ENCODE measurements at places on chromosomes 3 and 15. TPM values are rescaled to one million over a fixed set of nuclear protein-coding genes. Genes with fewer than 3 reads are reported as not detected.

GRCh38 chr15:37339856-37340255 is 239.5 kb upstream of the MEIS2 start:
- no peaks in the 10 kb centered on the region for H3K27me3 ChIP-seq
- H3K36me3 ChIP-seq: no peaks in the 10 kb centered on the region
- H3K4me3 ChIP-seq: no peak overlapping the region
- H3K4me1 ChIP-seq: no peaks in the 10 kb centered on the region

SCAMP2 gene
- 101 TPM for total RNA-seq

EPB42 gene
- total RNA-seq: not detected

- no peak overlapping the region for H3K27ac ChIP-seq
- DNase-seq: no peak
- no peaks in the 10 kb centered on the region for H3K4me1 ChIP-seq
These were observed 509.5 kb downstream of the TBL1XR1 start for GRCh38 chr3:176687754-176688153.

CDHR4 gene
- total RNA-seq: not detected

CX3CR1 gene
- total RNA-seq: 0.23 TPM

CLRN1 gene
- not detected for total RNA-seq

- no peak overlapping the region for H3K4me3 ChIP-seq
- no peak overlapping the region for H3K27ac ChIP-seq
- H3K27me3 ChIP-seq: no peaks in the 10 kb centered on the region
- no peaks in the 10 kb centered on the region for H3K4me1 ChIP-seq
- H3K36me3 ChIP-seq: peaks cover 3% of the 10 kb centered on the region
These were observed 13.6 kb downstream of the SECISBP2L start for GRCh38 chr15:49032601-49033145.

GOLGA6D gene
- total RNA-seq: not detected

DNA sequence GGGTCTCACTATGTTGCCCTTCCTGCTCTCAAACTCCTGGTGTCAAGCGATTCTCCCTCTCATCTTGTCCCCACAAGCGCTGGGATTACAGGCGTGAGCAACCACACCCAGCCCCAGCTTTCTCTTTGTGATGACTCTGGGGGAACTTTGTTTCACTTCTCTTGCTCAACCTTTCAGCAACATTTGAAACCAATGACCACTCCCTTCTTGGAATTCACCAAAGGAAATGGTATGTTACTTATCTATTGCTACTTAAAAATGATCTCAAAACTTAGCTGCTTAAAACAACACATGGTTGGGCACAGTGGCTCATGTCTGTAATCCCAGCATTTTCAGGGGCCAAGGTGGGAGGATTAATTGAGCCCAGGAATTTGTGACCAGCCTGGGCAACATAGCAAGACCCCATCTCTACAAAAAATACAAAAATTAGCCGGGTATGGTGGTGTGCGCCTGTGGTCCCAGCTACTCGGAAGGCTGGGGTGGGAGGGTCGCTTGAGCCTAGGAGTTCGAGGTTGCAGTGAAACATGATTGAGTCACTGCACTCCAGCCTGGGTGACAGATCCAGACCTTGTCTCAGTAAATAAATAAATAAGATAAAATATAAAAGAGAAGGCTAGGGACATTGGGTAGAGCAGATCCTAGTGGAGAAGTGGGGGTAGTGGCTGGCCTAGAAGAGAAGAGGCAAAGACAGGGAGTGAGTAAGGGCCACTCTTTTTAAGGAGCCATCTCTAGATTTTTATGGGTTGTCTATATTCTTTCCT is 10.3 kb upstream of the COPG1 start:
- H3K4me1 ChIP-seq: peaks cover 13% of the 10 kb centered on the region
- DNase-seq: no peak
- no peak overlapping the region for H3K27ac ChIP-seq
- no peak overlapping the region for H3K4me3 ChIP-seq
- H3K36me3 ChIP-seq: no peaks in the 10 kb centered on the region
- H3K27me3 ChIP-seq: no peaks in the 10 kb centered on the region

DNA sequence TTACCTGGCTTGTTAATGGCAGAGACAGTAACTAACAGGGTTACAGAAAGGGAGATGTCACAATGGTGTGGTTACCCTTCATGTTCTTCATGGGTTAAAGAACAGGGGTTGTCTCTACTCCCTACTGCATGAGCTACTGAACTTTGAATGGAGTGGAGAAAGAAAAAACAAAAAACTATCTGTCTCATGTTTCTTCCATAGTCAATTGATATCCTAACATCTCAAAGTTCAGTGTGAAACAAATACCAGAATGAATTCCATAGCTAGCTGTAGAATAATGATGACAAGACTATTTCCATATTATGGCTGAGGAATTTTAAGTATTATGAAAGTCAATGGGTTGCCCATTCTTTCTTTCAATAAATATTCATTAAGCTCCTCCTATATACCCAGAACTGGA is 161.3 kb upstream of the LPP start:
- H3K4me3 ChIP-seq: no peak overlapping the region
- no peak for DNase-seq
- no peak overlapping the region for H3K27ac ChIP-seq

DNA sequence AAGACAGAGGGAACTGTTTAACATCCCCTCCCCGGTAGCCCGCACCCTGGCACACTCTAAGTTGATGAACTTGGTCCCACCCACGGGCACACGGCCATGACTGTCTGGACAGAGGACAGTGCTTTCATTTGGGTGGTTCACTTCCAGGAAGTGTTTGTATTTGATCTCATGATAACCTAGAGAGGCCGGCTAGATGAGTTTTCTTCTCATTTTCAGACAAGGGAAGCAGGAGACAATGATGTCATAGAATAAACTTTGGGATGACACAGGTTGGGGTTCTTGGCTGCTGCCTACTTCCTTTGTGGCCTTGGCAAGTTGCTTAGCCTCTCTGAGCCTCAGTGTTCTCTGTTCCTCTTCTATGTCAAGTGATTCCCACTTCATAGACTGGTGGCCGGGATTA is 16.1 kb upstream of the LYSMD4 start:
- no peak overlapping the region for H3K27ac ChIP-seq
- H3K27me3 ChIP-seq: no peaks in the 10 kb centered on the region
- H3K4me3 ChIP-seq: no peak overlapping the region
- H3K36me3 ChIP-seq: no peaks in the 10 kb centered on the region
- H3K4me1 ChIP-seq: no peaks in the 10 kb centered on the region

DNA sequence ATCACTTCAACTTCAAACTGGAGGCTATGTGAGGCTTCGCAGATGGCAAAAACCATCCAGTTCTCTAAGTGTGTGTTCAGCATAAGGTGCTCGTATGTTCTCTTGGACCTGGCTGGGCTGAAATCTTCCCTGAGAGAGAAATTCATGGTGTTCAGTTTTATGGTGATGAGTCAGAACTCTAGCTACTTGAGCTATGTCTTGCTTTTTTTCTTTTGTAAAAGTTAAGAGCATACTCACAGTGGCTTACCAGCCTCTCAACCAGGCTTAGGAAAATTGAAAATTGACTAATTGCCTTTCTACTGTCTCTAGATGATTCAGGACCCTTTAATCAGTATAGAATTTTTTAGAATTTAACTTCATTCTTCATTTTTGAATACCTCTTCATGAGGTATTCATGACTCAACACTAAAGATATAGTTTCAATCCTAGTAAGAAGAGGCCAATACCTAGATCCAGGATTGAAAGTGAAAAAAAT is 617.5 kb downstream of the TBL1XR1 start:
- no peaks in the 10 kb centered on the region for H3K27me3 ChIP-seq
- DNase-seq: no peak
- no peak overlapping the region for H3K27ac ChIP-seq
- no peaks in the 10 kb centered on the region for H3K36me3 ChIP-seq
- no peak overlapping the region for H3K4me3 ChIP-seq

GRCh38 chr3:84974347-84974746 is 15.6 kb downstream of the CADM2 start:
- H3K27ac ChIP-seq: no peak overlapping the region
- no peaks in the 10 kb centered on the region for H3K27me3 ChIP-seq
- no peaks in the 10 kb centered on the region for H3K4me1 ChIP-seq
- no peaks in the 10 kb centered on the region for H3K36me3 ChIP-seq

DNA sequence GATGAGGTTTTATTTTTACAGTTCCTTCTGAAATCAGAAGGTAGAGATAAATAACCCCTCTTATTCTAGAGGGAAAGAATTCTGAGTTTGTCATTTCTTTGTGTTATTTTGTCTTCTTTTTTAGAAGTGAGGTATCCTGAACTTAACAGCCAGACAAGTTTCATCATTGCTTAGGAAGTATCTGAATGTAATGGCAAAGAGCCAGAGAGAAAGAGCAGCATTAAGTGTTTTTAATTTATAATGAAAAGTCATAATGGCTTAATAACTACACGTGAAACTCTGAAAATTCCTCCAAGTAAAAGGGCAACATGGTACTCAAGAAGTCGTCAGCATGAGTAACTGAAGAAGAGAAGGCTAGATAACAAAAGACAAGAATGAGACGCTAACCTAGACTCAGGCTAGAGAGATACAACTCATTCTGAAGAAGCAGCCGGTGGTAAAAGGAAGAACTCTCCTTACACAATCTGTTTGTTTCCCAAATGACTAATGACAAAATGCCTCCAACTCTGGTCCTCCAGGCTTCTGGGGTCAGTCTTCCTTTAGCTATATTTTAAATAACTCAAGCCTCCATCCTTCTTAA is 116.2 kb upstream of the NECTIN3 start:
- no peak for DNase-seq
- no peaks in the 10 kb centered on the region for H3K27me3 ChIP-seq
- no peaks in the 10 kb centered on the region for H3K4me1 ChIP-seq
- H3K27ac ChIP-seq: no peak overlapping the region

GOLGA6L7 gene
- total RNA-seq: not detected

DNA sequence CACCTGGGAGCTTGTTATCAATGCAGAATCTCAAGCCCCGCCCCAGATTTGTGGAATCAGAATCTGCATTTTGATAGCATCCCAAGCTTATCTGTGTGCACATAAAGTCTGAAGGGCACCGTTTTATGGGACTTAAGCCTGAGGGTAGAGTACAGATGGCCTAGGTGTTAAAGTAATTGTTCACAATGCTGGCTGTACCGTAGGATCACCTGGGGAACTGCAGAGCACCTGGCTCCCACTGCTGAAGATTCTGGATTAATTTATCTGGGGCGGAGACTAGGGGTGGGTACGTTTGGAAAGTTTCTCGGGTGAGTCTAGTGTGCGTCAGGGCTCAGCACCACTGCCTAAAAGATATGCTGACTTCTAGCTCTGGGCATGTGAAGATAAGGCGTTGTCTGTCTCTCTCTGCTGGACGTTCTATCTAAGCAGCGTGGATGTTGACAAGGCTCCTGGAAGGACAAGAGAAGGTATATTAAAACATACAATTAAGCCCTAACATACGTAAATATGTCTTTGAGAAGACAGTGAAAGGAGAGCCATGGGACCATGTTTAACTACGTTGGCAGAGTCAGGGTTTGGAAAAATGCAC is 63.2 kb upstream of the RASGRP1 start:
- DNase-seq: no peak
- H3K4me1 ChIP-seq: no peaks in the 10 kb centered on the region
- no peak overlapping the region for H3K27ac ChIP-seq
- no peaks in the 10 kb centered on the region for H3K36me3 ChIP-seq
- no peaks in the 10 kb centered on the region for H3K27me3 ChIP-seq

DNA sequence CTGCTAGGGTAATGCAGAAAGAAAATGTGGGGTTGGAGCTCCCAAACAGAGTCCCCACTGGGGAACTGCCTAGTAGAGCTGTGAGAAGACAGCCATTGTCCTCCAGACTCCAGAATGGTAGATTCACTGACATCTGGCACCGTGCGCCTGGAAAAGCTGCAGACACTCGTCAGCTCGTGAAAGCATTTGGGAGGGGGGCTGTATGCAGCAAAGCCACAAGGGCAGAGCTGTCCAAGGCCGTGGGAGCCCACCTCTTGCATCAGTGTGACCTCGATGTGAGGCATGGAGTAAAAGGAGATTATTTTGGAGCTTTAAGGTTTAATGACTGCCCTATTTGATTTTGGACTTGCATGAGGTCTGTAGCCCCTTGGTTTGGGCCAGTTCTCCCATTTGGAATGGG is 242.9 kb downstream of the VGLL3 start:
- no peaks in the 10 kb centered on the region for H3K27me3 ChIP-seq
- no peak overlapping the region for H3K27ac ChIP-seq

DNA sequence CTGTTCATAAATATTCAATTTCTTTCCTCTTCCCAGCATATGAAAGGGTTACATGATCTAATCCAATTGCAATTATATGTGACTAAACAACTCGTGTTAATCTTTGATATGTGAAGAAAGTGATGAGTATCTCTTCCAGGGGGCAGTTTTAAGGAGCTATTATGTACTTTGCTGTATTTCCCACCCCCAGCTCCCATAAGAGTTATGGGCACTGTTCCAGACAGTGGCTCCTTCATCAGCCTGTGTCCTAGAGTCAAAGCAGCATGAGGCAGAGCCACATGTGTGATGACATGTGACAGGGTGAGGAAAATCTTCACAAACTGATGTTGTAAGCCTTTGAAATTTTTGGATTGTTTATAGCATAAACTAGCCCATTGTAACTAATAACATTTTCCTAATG is 315.4 kb downstream of the DIPK2A start:
- no peaks in the 10 kb centered on the region for H3K36me3 ChIP-seq
- H3K4me1 ChIP-seq: no peaks in the 10 kb centered on the region
- DNase-seq: no peak
- H3K27me3 ChIP-seq: no peaks in the 10 kb centered on the region
- H3K27ac ChIP-seq: no peak overlapping the region

- H3K4me3 ChIP-seq: no peak overlapping the region
- H3K36me3 ChIP-seq: no peaks in the 10 kb centered on the region
- no peak for DNase-seq
- no peak overlapping the region for H3K27ac ChIP-seq
- H3K4me1 ChIP-seq: no peaks in the 10 kb centered on the region
These were observed 331.7 kb upstream of the ADAMTS9 start for GRCh38 chr3:65019443-65020055.

DNA sequence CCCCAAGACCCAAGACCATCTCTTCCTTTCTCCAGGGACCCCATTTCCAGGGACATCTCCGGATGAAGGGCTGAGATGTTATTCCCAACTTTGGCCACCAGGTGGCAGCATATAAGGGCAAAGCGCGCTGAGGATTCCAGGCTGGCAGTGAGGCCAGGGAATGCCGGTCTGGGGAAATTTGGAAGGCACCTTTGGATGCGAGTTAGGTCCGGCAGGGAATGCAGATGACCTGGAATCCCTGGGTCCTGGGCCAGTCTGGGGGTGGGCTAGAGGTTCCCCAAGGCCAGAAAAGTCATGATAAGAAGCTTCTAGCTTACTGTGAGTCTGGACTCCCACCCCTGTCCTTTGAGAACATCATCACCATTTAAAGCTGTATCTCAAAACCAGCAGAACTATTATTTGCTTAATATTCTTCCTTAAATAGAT is 1.6 kb upstream of the CHST13 start:
- H3K4me1 ChIP-seq: no peaks in the 10 kb centered on the region
- no peaks in the 10 kb centered on the region for H3K36me3 ChIP-seq
- no peak for DNase-seq

DNA sequence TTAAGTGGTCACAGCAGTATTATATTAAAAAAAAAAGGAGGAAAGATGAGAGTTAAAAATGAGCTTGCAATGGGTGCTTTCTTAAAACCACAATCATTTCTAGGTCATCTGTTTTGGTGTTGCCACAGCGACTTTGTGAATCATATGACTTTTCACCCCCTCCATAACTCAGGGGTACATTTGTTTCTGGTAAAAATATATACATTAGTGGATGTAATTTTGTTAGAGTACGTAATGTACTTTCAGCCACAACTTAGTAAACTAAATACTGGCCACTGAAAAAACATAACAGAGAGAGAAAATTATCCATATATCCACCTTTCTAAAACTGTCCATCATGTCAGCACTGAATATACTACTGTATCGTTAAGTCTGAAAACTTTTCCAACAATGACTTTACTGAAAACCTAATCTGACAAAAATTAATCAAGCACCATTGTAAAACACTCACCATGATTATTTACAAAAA is 3.4 kb downstream of the ANKRD28 start:
- no peaks in the 10 kb centered on the region for H3K27me3 ChIP-seq
- peak overlapping the region; percentile 73 for H3K4me3 ChIP-seq
- H3K27ac ChIP-seq: peak overlapping the region; percentile 94
- H3K4me1 ChIP-seq: peaks cover 7% of the 10 kb centered on the region

Data from GM12878 (cell line).